ENCODE measurements at places on chromosomes 1 and 21.

DNA sequence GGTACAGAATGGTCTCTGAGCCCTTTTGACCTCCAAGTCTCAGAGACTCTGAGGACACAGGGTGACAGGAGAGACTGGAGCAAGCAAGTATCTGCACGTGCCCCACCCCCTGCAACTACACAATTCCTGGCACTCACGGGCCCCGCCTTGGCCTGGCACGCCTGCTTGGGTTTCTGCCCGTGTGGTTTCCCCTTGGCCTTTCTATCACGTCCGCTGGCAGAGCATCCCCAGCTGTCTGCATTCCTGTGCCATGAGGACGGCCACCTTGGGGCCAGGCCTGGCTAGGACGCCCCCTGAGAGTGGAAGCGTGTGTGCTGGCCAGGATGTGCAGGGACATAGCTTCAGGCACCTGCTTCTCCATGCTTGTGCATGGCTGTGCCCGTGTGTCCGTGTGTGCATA, 14.3 kb upstream of the EDN2 start:
- no peak for DNase-seq

DNA sequence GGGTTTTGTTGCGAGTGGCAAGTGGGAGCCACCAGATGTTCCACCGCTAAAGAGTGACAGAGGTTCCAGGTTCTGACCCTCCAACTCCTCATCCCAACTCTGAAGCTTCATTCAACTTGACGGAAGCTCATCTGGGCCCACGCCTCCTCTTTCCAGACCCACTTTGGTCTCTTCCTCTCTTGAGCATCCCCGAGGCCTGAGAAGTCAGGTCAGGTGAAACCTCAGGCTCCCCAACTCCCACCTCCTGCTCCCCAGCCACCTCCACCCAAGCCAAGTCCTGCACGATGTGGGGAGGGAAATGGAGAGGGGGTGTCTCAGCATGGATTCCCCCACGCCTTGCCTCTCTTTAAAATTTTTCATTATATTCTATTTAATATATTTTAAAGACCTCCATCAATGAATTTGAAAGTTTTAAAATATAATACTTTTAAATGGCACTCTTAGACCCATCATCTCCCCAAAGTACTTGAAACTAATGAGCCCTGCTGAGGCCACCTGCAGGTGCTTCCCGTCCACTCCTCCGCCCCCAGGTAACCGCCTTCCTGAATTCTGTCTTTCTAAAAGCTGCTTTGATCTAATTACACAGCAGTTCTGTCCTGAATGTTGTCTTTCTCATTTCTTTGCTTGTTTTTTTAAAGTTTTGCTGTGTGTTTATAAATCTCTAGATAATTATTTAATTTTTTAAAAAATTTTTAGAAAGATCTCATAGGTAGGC, 238.1 kb downstream of the KAZN start:
- no peak for DNase-seq

GRCh38 chr1:214958486-214958885, 124.1 kb upstream of the KCNK2 start:
- no peak for DNase-seq

DNA sequence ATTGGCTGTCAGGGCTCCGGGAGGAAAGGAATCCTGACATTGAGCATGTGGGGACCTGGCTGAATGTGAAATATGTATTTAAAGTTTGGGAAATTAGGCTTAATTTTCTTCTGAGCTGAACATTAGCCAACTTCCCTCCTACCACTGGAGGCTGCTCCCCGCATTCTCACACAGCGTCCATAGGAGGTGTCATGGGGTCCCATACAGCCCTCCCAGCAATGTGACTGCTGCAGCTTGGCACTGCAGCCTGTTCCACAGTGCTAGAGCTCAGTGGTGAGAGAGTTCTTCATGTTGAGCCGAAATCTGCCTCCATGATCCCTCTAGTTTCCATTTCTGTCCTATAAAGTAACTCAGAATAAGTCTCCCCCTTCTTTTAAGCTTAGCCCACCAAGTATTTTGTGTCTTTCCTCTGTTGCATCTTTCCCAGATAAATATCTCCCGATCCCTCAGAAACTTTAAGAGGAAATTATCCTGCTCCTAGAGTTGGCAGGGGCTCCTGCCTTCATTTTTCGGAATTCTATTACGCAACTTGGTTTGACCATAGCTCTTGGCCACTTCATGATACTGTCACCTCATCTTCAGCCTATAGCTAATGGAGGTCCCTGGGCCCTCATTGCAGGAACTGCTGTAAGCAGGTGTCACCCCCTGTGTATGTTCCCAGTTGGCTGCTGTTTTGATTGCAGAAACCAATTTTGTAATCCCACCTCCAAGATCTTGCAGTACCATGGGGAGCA, 2.0 kb downstream of the FCRL6 start:
- no peak for DNase-seq

DNA sequence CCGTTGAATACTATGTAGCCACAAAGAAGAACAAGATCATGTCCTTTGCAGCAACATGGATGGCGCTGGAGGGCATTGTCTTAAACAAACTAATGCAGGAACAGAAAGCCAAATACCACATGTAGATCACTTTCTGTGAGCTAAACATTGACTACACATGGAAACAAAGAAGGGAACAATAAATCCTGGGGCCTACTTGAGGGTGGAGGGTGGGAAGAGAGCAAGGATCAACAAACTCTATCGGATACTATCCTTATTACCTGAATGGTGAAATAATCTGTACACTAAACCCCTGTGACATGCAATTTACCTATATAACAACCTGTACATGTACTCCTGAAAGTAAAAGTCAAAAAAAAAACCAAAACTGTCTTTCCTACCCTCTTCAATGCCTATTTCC, 40.8 kb upstream of the CD55 start:
- no peak for DNase-seq

Data from skeletal muscle cell (primary cell).